ENCODE measurements at places on chromosomes 7 and 10.

- no peak for DNase-seq
These were observed 235.5 kb downstream of the GLRX3 start for GRCh38 chr10:130371666-130372065.

- no peak for DNase-seq
These were observed 757 bp downstream of the EIF3A start for GRCh38 chr10:119079599-119080520.

DNA sequence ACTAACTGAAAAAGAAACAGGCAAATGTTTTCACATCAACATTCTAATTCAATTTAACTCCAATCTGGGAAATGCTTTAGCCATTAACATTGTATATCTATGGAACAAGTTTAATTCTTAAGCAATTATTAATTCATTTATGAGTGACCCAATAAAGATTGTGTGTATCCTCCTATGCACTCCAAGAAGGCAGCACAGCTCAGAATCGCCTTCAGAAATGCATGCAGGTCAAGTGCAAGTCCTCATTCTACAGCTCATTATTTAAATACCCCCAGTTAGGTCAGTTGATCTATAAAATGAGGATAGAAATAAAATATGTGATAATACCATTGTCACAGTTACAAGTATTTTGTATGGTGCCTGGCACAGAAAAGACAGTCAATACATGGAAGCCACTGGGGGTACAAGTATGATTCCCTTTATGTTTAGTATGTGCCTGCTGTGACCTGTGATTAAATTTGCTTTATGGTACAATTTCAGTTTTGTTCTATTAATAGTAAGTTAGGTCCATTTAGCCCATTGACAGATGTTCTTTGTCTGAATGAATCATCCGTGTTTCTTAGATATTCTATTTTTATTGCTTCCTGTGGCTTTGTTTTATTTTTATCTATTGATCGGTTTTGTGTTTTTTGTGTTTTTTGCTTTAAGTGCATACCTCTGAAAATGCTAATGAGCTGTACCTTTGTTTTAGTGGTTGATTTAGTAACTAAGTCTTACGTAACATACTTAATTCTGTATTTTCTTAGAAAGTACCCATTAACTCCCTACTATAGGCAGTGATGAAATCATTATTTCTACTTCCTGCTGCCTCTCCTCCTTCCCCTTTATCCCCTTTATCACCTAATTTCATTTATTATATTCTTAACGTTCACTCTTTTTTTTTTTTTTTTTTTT lies 42.8 kb downstream of the CPXM2 start:
- no peak for DNase-seq

GRCh38 chr10:85100495-85100894 lies 772.1 kb downstream of the CCSER2 start:
- DNase-seq, result no peak

DNA sequence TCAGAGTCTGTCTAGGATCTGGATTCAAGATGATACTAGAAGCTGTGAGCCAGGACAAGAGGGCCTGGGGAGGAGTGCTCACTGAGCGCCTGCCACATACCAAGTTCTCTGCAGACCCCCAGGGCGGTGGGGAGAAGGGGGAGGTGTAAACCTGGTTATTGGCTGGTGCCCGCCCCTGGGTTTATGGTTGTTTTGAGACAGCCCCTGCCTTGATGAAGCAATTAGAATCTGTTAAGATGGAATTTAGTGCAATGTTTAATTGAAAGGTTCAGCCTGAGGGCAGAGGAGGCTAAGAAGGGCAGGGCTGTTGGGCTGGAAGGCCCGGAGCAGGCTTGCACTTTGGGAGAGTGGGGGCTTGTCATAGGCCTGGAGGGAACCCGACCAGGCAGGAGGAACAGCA lies 42.7 kb downstream of the PRF1 start:
- no peak for DNase-seq

- no peak for DNase-seq
These were observed 80.8 kb downstream of the CHST15 start for GRCh38 chr10:124012583-124012982.

DNA sequence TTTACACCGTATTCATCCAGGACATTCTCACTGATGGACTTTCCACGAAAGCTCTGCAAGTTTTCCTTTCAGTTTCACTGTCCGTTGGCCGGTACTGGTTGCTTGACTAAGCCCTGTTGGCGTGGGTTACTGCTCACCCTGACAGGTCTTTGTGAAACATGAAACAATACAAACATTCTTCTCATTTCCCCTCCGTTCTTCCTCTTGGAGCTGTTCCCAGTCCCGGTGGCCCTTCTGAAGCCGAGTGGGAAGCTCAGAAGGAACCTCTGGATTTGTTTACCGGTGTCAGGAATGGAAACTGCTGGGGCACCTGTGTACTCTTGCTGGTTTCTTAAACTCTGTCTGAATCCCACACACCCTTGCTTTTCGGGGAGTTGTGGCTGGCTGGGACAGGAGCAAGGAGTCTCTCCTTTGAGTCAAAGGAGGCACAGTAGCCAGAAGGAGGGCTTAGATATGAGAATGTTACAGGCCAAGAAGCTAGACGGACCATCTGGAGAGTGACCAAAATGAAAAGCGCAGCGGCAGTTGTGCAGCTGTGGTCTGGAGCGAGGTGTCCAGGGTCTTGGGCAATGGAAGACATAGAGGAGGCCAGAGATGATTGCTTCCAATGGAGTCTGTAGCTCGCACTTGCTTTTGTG lies 45.7 kb downstream of the LYZL2 start:
- peak; percentile 11 for DNase-seq

DNA sequence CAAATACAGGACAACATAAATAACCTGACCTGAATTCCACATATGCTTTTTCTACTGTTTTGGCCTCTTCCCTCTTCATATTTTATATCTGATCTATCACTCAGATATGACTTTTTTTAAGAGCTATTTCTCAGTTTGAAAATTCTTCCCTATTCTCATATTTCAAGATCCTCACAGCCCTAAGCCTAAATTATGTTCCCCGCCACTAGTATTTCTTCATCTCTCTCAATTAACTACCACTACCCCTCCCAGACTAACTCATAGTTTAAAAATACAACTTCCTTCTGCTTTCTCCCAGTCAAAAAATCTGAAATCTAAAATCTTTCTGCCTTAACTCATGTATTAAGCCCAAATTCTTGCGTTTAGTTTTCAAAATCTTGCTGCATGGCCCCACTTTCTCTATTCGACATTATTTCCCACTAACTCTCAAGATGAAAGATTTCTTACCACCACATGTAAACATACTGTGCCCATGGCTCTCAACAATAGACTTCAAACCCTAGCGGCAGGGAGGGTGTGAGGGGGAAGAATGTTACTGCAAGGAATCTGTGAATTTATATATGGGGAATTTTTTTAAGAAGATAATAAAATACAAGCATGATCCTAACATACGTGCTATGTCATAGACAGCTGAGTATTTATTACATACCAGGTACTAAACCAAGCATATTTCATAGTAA lies 64.6 kb downstream of the TFEC start:
- no peak for DNase-seq

- no peak for DNase-seq
These were observed 767 bp upstream of the CYP26A1 start for GRCh38 chr10:93072713-93073538.

DNA sequence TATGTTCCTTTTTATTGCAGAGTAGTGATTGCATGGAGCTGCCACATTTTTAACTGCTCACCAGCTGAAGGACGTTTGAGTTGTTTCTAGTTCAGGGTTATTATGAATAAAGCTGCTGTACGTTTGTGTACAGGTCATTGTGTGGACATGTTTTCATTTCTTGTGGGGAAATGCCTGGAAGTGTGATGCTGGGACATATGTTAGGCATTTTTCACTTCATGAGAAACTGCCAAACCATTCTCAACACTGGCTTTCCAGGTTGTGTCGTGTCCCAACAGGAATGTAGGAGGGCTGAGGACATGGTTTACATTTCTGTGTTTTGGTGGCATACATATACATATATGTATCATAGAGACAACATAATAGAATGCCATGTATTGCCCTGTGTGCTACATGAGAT lies 73.0 kb downstream of the NEURL1 start:
- no peak for DNase-seq

DNA sequence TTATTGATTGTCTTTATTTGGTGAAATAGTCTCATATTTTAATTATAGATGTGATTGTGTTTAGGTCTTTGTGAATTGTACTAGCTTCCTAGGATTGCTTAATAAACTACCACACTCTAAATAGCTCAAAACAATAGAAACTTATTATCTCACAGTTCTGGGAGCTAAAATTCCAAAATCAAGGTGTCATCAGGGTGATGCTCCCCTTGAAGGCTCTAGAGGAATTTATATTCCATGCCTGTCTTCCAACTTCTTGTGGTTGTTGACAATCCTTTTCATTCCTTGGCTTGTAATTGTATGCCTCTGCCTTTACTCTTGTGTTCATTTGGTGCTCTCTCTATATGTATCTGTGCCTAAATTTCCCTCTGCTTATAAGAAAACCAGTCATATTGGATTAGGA lies 155.3 kb upstream of the AKR1E2 start:
- DNase-seq, result no peak

- no peak for DNase-seq
These were observed 85.8 kb downstream of the HIF1AN start for GRCh38 chr10:100621360-100622205.

- no peak for DNase-seq
These were observed 138.2 kb upstream of the SORCS3 start for GRCh38 chr10:104502907-104503306.

DNA sequence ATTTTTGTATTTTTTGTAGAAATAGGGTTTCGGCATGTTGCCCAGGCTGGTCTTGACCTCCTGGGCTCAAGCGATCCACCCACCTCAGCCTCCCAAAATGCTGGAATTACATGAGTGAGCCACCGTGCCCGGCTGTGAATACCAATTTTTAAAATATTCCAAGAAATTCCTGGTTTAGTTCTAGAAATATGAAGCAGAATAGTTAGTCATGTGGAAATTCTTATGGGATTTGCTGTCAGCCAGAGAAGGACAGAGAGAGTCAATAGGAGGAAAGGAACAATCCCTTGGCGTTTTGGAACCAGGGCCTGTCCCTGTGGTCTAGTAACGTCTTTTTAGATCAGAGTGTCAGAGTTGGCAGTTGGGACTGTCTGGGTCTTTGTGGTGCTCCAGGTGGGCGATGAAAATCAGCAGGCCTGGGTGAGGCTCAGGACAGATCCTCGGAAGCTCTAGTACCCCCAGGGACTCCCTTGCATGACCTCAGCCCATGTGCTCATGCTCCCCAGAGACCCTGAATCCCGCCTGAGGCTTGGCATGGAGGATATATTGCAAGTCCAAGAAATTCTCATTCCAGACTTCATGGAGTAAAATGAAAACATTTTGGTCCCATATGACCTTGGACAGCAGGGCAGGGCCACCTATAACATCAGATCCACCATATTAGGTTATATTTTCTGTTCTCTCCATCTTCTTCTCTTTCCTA lies 7.8 kb downstream of the NODAL start:
- no peak for DNase-seq

DNA sequence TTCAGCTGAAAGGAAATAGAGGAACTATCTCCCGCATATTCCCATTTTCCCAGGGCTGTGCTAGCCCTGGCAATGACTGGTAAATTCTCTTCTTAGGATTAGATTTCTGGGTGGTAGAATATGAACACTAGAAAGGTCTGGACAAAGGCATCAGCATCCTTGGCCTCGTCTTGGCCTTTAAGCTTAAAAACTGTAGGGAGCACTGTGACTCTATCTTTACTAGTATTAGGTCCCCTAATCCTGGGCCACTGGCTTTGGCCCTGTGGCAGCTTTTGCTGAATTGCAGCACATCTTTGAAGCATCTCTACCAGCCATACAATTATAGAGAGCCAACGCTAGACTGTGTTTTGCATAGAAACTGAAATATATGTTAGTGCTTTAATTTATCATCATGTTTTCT lies 41.5 kb upstream of the EBLN1 start:
- no peak for DNase-seq

GRCh38 chr10:57367412-57367811 lies 900.3 kb downstream of the IPMK start:
- DNase-seq, result no peak

DNA sequence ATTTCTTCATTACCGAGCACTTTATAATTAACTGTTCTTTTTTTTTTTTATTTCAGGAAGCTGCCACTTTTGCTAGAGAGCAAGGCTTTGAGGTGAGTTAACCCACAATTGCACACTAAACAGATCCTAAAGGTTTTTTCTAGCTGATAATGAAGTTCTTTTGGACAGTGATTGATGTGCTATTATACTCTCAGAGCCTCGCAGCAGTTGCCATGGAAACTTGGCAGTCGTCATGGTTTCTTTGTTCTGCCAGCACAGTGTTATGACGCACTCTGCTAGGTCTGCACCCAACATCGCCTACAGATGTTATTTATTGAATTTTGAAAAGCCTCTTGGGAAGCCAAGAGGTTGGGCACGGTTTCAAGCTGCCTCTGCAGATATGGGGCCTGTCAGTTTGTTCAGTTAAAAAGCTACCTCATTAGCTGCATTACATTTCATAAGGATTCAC lies 237.2 kb upstream of the KAT6B start:
- no peak for DNase-seq

GRCh38 chr7:582931-583330 lies 63.3 kb upstream of the PDGFA start:
- DNase-seq, result no peak

DNA sequence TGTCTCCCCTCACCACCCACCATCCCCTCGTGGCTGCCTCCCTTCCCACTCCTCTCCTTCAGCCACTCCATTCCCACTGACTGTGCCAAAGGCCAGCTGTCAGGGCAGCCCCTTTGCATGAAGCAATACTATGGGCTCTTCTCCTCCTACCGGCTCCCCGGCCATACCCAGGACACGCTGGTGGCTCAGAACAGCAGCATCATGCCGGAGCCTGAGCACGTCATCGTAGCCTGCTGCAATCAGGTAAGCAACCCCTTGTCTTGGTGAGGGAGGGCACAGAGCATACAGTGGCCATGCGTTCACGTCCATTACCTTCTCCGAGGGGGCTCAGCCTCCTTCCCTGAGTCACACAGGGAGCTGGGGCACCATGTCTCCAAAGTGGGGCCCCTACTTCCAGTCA lies 11.6 kb downstream of the CHAT start:
- no peak for DNase-seq

GRCh38 chr10:52318822-52319464 lies 4.9 kb downstream of the DKK1 start:
- DNase-seq, result no peak

GRCh38 chr7:111785076-111785475 lies 222.8 kb upstream of the IMMP2L start:
- DNase-seq, result peak; percentile 1

GRCh38 chr10:112713411-112713810 lies 236.6 kb upstream of the TCF7L2 start:
- DNase-seq, result no peak

GRCh38 chr7:101567230-101567629 lies 61.9 kb downstream of the MYL10 start:
- DNase-seq, result no peak

- DNase-seq, result no peak
These were observed 87.2 kb downstream of the RNF216 start for GRCh38 chr7:5694221-5694754.

GRCh38 chr7:69412331-69413146 lies 185.7 kb upstream of the AUTS2 start:
- DNase-seq, result peak; percentile 96

GRCh38 chr7:94049615-94050014 lies 45.5 kb upstream of the BET1 start:
- no peak for DNase-seq

GRCh38 chr10:1432161-1432560 lies 305.2 kb downstream of the ADARB2 start:
- DNase-seq, result peak; percentile 73

- DNase-seq, result no peak
These were observed 23.9 kb downstream of the AUTS2 start for GRCh38 chr7:69622014-69622835.
